ENCODE measurements at places on chromosomes 2 and 18.

DNA sequence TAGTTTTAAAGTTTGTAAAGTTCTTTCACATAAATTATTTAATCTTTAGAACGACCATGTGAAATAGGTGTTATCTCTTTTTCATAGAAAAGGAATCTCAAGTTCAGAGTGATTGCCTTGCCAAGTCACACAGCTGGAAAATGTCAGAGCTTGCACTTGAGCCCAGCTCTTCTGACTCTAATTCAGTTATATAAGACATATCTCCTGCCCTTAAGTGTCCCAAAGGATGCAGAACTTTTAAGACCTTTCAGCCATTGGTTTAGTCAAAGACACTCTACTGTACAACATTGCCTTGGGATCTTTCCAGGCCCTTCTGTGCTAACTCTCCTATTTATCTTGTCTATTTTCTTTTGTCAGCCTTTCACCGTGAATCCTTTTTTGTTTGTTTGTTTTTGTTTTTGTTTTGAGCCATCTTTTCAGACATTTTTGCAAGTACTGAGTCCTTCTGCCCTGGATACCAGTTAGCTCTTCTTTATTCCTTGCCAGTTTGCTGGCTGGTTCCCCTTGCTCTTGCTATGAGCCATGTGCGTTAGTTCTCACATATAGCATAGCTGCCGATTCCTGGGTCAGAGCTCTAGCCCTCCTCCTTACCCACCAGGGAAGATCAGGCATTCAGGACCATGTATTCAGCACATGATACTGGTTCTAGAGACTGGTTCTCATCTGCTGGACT is 160.0 kb upstream of the MYO3B start:
- DNase-seq = no peak

DNA sequence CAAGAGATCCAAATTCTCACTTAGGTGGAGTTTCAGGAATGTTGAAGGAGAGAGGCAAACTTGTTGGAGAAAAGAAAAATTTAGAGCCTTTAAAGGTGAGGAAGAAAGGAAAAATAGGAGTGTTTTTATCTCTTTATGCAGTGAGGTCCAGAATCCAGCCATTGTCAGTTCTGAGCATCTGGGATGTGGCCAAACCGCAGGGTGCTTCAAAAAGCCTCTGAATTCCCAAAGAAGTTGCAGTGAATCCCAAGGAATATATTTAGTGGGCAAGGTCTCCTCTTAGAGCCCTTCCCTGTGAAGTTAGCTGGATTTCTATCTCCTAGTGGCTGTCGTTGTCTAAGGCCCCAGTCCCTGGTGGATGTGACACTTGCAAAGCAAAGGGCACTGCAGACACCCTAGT is 51.2 kb downstream of the MTCL1 start:
- no peak for DNase-seq

- no peak for DNase-seq
Measured at GRCh38 chr2:137009953-137010352, 244.6 kb downstream of the THSD7B start.

GRCh38 chr2:4668381-4668780 is 965.0 kb downstream of the DCDC2C start:
- DNase-seq = no peak

- no peak for DNase-seq
Measured at GRCh38 chr2:239395524-239395923, 5.3 kb downstream of the HDAC4 start.

Measured in stimulated activated CD4-positive, alpha-beta T cell treated with anti-CD3 and anti-CD28 coated beads, Interleukin-1b, Interleukin-23, amount 100 ng/mL, for 24 hours (primary cell).